ENCODE measurements at places on chromosomes 5 and 9. TPM values are rescaled to one million over a fixed set of nuclear protein-coding genes. Genes with fewer than 3 reads are reported as not detected.

MCC gene
- total RNA-seq = 25.5 TPM

MAN1B1 gene
- 56.5 TPM for total RNA-seq

CARTPT gene
- not detected for total RNA-seq

TAS2R1 gene
- total RNA-seq = not detected

FREM1 gene
- total RNA-seq = 12.7 TPM

DMRT1 gene
- not detected for total RNA-seq

DNA sequence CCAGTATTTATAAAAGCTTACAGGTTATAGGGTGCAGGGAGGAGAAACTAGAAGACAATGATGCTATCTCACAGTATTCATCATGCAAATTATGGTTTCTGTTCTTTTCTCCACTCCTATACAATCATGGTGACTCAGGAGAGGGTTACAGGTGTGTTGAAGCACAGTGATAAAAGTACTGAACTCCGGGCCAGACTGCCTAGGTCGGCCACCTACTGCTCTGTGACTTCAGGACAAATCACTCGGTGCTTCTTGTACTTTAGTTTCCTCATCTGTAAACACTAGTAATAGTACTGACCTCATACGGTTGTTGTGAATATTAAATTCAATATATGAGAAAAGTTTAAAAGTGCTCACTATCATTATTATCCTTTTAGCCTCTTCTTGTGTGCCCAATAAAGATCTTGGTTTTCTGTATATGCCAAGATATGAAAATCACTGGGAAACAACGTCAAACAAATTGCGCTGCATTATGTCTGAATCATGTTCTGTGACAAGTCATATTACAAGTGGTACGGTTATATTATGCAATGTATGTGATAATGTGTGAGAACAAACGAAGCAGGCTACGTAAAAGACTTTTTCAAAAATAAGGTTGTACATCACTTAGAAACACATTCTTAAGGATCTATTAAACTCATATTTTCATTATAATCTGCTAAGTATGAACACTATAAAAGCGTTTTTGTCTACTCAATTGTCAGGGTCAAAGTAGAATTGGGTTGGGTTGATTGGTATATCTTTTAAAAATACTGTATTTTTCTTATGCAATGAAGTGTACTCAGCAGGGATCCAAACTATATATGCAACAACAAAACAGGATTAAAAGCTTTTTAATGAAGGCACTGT lies 153.3 kb downstream of the EFNA5 start:
- H3K27me3 ChIP-seq = no peaks in the 10 kb centered on the region
- H3K27ac ChIP-seq = no peak overlapping the region
- DNase-seq = no peak

DNA sequence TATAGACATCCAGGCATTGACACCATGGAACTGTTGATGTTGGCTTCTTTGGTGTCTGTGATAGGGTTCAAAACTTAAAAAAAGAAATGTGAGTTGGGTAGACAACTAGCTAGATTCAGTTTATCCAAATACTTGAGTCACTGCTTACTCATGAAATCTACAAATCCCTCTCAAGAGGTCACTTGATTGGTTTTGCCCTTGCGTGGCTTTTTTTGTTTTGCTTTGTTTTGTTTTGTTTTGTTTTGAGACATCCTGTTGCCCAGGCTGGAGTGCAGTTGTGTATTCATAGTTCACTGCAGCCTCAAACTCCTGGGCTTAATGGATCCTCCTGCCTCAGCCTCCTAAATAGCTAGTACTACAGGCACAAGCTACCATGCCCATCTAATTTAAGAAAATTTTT lies 10.5 kb upstream of the ENTREP1 start:
- no peak overlapping the region for H3K4me3 ChIP-seq
- H3K36me3 ChIP-seq = no peaks in the 10 kb centered on the region
- no peak for DNase-seq
- no peak overlapping the region for H3K27ac ChIP-seq

- no peaks in the 10 kb centered on the region for H3K27me3 ChIP-seq
- no peak for DNase-seq
- H3K4me3 ChIP-seq = no peak overlapping the region
- no peak overlapping the region for H3K27ac ChIP-seq
- H3K36me3 ChIP-seq = no peaks in the 10 kb centered on the region
Measured at GRCh38 chr9:113913426-113914195, 37.5 kb downstream of the ZNF618 start.

GRCh38 chr5:103305809-103306208 lies 47.2 kb downstream of the MACIR start:
- H3K4me1 ChIP-seq = no peaks in the 10 kb centered on the region
- no peaks in the 10 kb centered on the region for H3K36me3 ChIP-seq
- no peak overlapping the region for H3K4me3 ChIP-seq
- no peak for DNase-seq

- H3K36me3 ChIP-seq = no peaks in the 10 kb centered on the region
- H3K4me3 ChIP-seq = no peak overlapping the region
- DNase-seq = no peak
- H3K27ac ChIP-seq = no peak overlapping the region
- H3K27me3 ChIP-seq = no peaks in the 10 kb centered on the region
Measured at GRCh38 chr5:37251665-37252064, 2.5 kb upstream of the CPLANE1 start.

- no peak overlapping the region for H3K4me3 ChIP-seq
- no peaks in the 10 kb centered on the region for H3K4me1 ChIP-seq
- no peak overlapping the region for H3K27ac ChIP-seq
- DNase-seq = no peak
- H3K36me3 ChIP-seq = no peaks in the 10 kb centered on the region
Measured at GRCh38 chr5:174003795-174004194, 14.8 kb downstream of the C5orf47 start.

DNA sequence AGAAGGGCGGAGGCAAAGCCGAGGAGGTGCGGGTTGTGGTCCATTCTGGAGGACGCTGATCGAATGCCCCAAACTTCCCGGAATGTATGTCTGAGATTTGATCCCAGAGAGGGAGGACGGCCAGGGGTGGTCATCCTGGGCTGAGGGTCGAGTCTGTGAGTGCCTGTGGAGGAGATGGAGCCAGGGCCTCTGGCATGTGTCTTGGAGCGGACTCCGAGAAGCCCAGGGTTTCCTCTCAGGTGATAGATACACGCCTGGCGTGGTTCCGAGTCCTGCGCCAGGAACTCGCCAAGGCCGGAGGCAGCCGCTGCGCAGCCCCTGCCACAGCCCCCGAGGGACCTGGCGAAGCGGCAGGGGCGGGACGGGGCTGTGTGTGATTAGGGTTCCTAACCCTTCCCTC lies 363 bp downstream of the ZNF454 start:
- no peaks in the 10 kb centered on the region for H3K4me1 ChIP-seq
- H3K36me3 ChIP-seq = no peaks in the 10 kb centered on the region
- peak overlapping the region; percentile 71 for H3K27ac ChIP-seq
- H3K27me3 ChIP-seq = no peaks in the 10 kb centered on the region
- peak overlapping the region; percentile 62 for H3K4me3 ChIP-seq

DNA sequence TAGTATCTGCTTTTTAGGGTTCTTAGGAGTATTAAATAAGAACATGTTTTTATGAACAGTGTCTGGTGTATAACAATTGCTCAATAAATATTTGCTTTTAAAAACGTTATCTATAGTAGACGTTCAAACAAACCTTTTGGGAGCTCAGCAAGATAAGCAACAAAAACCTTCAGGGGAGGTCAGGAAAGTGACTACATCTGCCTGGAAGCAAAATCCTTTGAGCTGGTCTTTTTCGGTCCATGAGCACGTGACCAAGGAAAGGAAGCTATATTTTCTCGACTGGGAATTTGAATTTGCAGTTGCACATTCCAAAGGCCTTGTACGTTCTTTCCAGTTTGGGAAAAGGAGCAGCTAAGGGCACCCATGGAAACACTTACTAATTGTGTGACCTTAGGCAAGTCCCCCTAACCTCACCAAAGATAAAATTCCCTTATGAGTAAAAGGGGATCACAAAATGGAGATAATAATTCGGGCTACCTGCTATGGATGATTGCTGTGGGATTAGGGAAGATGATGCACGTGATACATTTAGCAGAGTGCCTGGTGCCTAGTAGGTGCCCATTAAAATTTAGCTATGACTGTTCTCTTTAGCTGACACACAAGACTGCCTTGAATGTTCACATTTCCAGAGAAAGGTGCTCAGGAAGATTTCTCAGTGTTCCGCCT lies 45.4 kb downstream of the PTTG1 start:
- no peak for DNase-seq
- no peaks in the 10 kb centered on the region for H3K36me3 ChIP-seq
- H3K27ac ChIP-seq = peak overlapping the region; percentile 64
- no peak overlapping the region for H3K4me3 ChIP-seq

- H3K4me3 ChIP-seq = peak overlapping the region; percentile 87
- H3K4me1 ChIP-seq = no peaks in the 10 kb centered on the region
- peak; percentile 59 for DNase-seq
- H3K27ac ChIP-seq = peak overlapping the region; percentile 94
- no peaks in the 10 kb centered on the region for H3K36me3 ChIP-seq
Measured at GRCh38 chr5:78647351-78647818, 1.2 kb downstream of the LHFPL2 start.

- H3K36me3 ChIP-seq = no peaks in the 10 kb centered on the region
- H3K4me1 ChIP-seq = peaks cover 6% of the 10 kb centered on the region
- peak; percentile 8 for DNase-seq
Measured at GRCh38 chr5:93164690-93165089, 416.3 kb downstream of the NR2F1-AS1 start.

GRCh38 chr5:78803941-78804340 lies 155.4 kb upstream of the LHFPL2 start:
- no peak overlapping the region for H3K27ac ChIP-seq
- no peaks in the 10 kb centered on the region for H3K4me1 ChIP-seq
- H3K27me3 ChIP-seq = no peaks in the 10 kb centered on the region
- no peaks in the 10 kb centered on the region for H3K36me3 ChIP-seq
- no peak overlapping the region for H3K4me3 ChIP-seq
- DNase-seq = no peak

DNA sequence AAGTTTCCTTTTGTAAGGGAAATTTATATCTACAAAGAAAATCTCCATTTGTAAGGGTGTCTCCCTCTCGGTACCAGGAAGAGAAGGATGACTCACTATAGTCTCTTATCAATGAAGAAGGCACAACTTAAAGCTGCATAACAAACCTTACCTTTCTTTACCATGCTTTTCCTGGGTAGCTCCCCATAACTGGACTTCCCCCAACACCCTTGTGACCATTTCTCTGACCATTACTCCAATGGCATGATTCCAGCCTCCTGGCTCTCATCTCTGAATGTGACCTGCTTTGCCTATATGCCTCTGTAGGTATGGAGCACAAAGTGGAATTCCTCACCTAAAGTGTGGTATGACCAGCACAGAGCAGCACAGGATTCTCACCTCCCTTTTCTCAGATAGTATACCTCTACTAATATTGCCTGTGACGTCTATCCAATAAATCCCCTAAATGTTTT lies 62.8 kb downstream of the GNA14 start:
- DNase-seq = no peak
- H3K27ac ChIP-seq = no peak overlapping the region
- H3K36me3 ChIP-seq = no peaks in the 10 kb centered on the region
- H3K4me1 ChIP-seq = peaks cover 26% of the 10 kb centered on the region
- H3K4me3 ChIP-seq = no peak overlapping the region

DNA sequence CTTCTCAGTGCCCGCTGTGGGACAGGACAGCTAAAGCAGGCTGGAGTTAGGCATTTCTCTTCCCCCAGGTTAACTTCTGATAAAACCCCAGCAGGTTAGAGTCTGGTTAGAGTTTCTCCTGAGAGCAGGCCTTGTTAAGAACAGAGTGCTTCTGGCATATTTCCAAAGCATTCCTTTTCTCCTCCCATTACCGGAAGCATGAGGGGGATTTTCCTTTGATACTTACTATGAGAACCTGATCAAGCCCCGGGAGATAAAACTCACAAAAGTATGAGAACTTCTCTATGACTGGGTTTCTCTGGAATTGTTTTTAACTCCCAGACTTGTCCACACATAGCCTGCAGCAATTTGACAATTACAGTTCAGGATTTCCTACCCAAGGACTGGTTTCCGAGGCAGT lies 77.4 kb upstream of the MAST4 start:
- no peak for DNase-seq
- no peaks in the 10 kb centered on the region for H3K27me3 ChIP-seq
- H3K4me3 ChIP-seq = no peak overlapping the region
- H3K36me3 ChIP-seq = no peaks in the 10 kb centered on the region
- H3K27ac ChIP-seq = no peak overlapping the region

- no peaks in the 10 kb centered on the region for H3K36me3 ChIP-seq
- peaks cover 16% of the 10 kb centered on the region for H3K4me1 ChIP-seq
- H3K27me3 ChIP-seq = no peaks in the 10 kb centered on the region
- H3K27ac ChIP-seq = peak overlapping the region; percentile 100
Measured at GRCh38 chr9:89311346-89312221, 589 bp downstream of the CKS2 start.

GRCh38 chr5:128406803-128407202 lies 131.2 kb downstream of the FBN2 start:
- no peak overlapping the region for H3K27ac ChIP-seq
- DNase-seq = no peak
- H3K27me3 ChIP-seq = no peaks in the 10 kb centered on the region
- no peaks in the 10 kb centered on the region for H3K36me3 ChIP-seq

GRCh38 chr5:7815892-7816534 lies 34.9 kb downstream of the CFAP90 start:
- H3K4me1 ChIP-seq = no peaks in the 10 kb centered on the region
- no peaks in the 10 kb centered on the region for H3K27me3 ChIP-seq
- no peak overlapping the region for H3K4me3 ChIP-seq
- DNase-seq = peak; percentile 74
- H3K27ac ChIP-seq = no peak overlapping the region
- no peaks in the 10 kb centered on the region for H3K36me3 ChIP-seq

- H3K4me3 ChIP-seq = no peak overlapping the region
- DNase-seq = no peak
- H3K27me3 ChIP-seq = no peaks in the 10 kb centered on the region
- H3K4me1 ChIP-seq = no peaks in the 10 kb centered on the region
- H3K27ac ChIP-seq = no peak overlapping the region
- no peaks in the 10 kb centered on the region for H3K36me3 ChIP-seq
Measured at GRCh38 chr9:83936523-83936922, 15.3 kb upstream of the KIF27 start.

All from transverse colon (tissue), 4 donors.